Activated T-helper 1 cell treated with anti-CD3 and anti-CD28 coated beads, Interleukin-12 subunit alpha, Interleukin-12 subunit beta, Interleukin-2, Interleukin-4 antibody, amounts not matched to agents 30 ng/mL and 10 ng/mL and 1 ng/mL, durations not matched to agents 14 hours and 24 hours and 36 hours (primary cell): ENCODE measurements at places on chromosomes 6 and 20. TPM values are rescaled to one million over a fixed set of nuclear protein-coding genes. Genes with fewer than 3 reads are reported as not detected.

- H3K4me1 ChIP-seq, result no peaks in the 10 kb centered on the region
- H3K4me3 ChIP-seq, result no peak overlapping the region
- DNase-seq, result no peak
- H3K36me3 ChIP-seq, result no peaks in the 10 kb centered on the region
These were observed 46.4 kb downstream of the PRL start for GRCh38 chr6:22250486-22250885.

- no peak for DNase-seq
- peak overlapping the region; percentile 78 for H3K27ac ChIP-seq
- H3K4me3 ChIP-seq, result peak overlapping the region; percentile 52
- peaks cover 74% of the 10 kb centered on the region for H3K4me1 ChIP-seq
- H3K27me3 ChIP-seq, result no peaks in the 10 kb centered on the region
These were observed 13.9 kb downstream of the TNFAIP3 start for GRCh38 chr6:137880746-137881521.

The CGA gene
- total RNA-seq, result not detected in 2 replicates

DNA sequence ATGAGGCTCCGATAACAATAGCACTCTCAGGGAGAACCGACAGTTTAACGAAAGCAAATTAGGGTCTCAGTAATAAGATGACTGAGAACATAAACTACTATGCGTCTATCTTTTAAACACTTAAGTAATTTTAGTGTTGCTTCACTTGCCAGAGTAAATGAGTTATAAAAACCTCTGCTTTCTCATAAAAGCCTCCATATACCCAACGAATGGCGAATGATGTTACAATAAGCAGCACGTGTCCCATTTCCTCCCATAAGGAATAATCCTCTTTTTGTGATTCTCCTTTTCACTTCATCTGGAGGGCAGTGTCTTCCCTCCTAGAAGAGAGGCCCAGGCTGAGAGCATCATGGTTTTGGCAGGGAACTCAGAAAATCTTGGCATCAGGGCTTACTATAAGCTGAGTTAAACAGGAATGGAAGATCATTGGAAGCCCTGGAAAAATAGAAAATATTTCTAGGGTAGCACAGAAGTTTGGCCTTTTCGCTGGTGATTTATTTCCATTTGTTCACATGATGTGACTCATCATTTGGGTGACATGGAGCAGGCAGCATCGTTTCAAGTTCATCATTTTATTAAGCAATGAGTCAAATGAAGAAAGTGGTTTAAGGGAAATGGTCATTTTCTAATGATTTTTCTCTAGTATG lies 255.4 kb downstream of the ATXN1 start:
- H3K27ac ChIP-seq, result no peak overlapping the region
- H3K36me3 ChIP-seq, result peaks cover 36% of the 10 kb centered on the region
- DNase-seq, result no peak
- peaks cover 61% of the 10 kb centered on the region for H3K4me1 ChIP-seq
- no peak overlapping the region for H3K4me3 ChIP-seq
- no peaks in the 10 kb centered on the region for H3K27me3 ChIP-seq

- peaks cover 36% of the 10 kb centered on the region for H3K4me1 ChIP-seq
- no peak for DNase-seq
- no peak overlapping the region for H3K4me3 ChIP-seq
- H3K27ac ChIP-seq, result peak overlapping the region; percentile 55
- H3K27me3 ChIP-seq, result no peaks in the 10 kb centered on the region
These were observed 159.3 kb downstream of the GJA10 start for GRCh38 chr6:90053614-90054013.

DNA sequence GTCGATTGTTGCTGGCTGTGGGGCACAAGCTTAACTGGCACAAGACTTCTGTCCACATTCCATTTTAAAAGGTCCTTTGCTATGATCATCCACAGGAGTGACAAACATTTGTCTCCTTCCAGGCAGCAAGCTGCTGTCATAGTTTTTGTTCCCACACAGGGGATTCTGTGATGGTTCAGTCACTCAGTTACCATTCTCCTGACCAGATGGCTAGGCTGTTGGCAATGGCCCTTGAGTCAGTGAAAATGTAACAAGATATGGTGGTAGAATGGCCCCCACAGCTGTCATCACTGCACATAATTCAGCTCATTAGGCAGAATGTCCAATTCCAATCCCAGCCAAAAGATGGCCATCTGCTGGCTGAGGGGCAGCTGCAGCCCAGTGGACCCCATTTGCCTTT lies 13.7 kb downstream of the BPIFA1 start:
- no peaks in the 10 kb centered on the region for H3K36me3 ChIP-seq
- H3K4me3 ChIP-seq, result no peak overlapping the region
- DNase-seq, result no peak
- H3K27ac ChIP-seq, result no peak overlapping the region
